ENCODE measurements at places on chromosomes 13 and 19.

- DNase-seq, result no peak
These were observed 2.8 kb downstream of the MYH14 start for GRCh38 chr19:50206191-50206590.

GRCh38 chr19:6750062-6750461 lies 10.6 kb downstream of the TRIP10 start:
- no peak for DNase-seq

DNA sequence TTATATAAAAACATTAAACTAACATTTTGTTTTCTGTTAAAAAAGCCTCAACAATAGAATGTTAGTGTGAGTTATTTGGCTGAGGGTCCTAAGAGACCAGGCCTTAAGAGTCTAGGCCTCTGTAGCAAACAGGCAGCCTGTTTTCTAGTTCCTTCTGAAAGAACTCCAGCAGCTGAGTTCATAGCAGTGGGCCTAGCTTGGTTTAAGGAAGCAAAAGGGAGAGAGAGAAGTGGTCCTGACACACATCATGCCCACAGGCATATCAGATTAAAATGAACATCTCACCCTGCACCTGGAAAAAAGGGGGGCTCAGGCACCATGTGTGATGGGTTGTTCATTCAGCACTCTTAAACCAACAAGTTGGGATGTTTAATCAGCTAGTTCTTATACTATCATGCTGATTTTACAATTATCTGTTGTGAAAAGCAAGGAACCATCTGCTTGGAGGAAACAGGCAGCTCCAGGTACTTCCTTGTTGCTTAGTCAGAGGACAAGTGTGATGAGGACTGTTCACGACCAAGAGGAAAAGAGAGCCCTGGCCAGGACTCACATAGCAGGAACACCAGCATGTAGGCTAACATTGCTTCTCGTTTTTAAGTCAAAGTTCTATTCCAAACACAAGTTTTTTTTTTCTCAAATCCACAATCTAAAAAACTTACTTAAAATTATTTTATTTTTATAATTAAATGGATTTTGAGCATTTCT lies 81.3 kb upstream of the FRY start:
- peak; percentile 34 for DNase-seq

- no peak for DNase-seq
These were observed 4.2 kb downstream of the CLIP3 start for GRCh38 chr19:36028313-36029041.

DNA sequence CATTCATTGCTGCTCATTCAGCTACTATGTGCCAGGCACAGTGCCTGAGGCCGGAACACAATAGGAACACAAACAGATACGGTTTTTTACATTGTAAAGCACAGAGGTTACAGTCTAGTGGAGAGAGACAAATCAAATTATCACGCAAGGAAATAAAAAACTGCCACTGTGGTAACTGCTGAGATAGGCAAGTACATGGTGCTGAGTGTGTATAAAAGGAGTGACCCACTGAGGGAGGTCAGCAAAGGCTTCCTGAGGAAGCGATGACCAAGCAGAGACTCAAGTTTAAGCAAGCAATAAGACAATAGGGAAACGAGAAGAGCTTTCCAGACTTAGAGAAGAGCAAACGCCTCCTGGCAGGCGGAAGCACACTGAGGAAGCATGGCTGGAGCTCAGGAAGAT lies 56.4 kb downstream of the NUFIP1 start:
- DNase-seq, result peak; percentile 71

DNA sequence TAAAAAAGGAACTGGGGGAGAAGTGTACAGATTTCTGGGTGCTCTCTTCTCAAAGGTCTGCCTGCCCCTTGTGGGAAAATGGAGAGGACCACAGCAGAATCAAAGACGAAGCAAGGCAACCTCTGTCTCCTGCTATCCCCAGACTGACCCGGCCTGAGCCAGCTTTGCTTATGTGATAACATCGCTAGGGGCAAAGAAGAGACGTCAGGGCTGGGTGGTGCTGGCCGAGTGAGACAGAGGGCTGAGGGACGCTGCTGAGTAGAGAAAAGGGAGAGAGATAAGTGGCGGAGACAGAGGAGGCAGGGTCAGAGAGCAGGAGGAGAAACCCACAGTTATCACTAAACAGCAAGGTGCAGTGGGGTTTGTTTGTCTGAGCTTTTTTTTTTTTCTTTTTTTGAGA lies 4.6 kb upstream of the MUC16 start:
- DNase-seq, result no peak

DNA sequence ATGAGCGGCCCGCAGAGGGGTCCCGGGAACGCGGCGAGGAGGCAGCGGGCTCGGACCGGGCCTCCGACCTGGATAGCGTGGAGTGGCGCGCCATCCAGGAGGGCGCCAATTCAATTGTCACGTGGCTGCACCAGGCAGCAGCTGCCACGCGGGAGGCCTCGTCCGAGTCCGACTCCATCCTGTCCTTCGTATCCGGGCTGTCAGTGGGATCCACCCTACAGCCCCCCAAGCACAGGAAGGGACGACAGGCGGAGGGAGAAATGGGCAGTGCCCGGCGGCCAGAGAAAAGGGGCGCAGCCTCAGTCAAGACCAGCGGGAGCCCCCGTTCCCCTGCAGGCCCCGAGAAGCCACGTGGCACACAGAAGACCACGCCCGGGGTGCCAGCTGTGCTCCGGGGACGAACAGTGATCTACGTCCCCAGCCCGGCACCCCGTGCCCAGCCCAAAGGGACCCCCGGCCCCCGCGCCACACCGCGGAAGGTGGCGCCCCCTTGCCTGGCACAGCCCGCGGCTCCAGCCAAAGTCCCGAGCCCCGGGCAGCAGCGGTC lies 10.7 kb downstream of the C19orf25 start:
- DNase-seq, result no peak

DNA sequence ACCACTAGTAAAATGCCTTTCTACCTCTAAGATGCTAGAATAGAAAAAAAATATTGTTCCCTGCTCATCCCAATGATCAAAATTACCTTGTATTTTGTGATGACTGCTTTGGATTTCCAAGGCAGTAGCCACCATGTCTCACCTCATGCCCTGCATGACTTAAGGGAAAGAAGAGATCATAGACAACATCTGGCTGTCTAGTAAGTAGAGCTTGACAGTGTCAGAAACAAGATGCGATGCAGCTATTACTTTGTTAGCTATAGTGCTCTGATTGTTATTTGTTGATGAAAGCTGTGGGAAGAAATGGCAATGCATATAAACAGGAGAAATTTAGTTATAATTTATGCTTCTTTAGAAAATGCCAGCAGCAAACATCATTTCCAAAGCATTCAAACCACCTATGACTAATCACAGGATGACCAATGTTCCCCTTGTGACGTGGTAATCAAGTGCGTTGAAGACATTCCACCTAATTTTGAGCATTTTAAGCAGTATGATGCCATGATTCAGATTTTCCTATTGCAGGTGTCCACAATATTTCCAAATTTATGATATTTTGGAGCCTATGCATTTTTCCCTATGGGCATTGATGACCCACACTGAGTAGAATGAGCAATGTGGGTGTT lies 308.3 kb downstream of the KCNRG start:
- DNase-seq, result peak; percentile 90

GRCh38 chr13:99028890-99029289 lies 51.0 kb upstream of the DOCK9 start:
- no peak for DNase-seq

GRCh38 chr19:3520166-3521103 lies 14.3 kb downstream of the FZR1 start:
- peak; percentile 87 for DNase-seq

- DNase-seq, result peak; percentile 26
These were observed 1.6 kb downstream of the DIAPH3 start for GRCh38 chr13:60162096-60162495.

- peak; percentile 76 for DNase-seq
These were observed 7.6 kb downstream of the DNAJB1 start for GRCh38 chr19:14510311-14511228.

GRCh38 chr13:43301346-43301969 lies 278.1 kb downstream of the DNAJC15 start:
- DNase-seq, result no peak

GRCh38 chr19:8531470-8531869 lies 17.5 kb upstream of the ZNF414 start:
- DNase-seq, result no peak

GRCh38 chr13:72652681-72653080 lies 74.7 kb downstream of the MZT1 start:
- DNase-seq, result peak; percentile 63

DNA sequence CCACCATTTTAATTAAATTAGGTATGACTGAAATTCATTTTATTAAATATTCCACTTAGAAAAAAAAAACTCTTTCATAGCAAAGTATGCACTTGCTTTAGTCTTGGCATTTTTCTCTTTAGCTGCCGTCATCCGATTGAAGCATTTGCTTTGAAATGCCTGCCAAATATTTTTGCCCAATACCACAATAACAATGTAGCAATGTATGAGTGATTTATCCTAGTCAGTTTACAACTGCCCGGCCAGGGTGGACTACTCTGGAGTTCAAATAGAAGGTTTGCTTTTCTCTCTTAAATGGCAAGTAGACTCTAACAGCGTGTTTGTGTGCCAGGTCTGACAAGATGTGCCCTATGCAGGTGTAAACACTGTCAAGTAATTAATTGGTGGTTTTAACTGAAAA lies 675.3 kb upstream of the SGCG start:
- DNase-seq, result no peak

DNA sequence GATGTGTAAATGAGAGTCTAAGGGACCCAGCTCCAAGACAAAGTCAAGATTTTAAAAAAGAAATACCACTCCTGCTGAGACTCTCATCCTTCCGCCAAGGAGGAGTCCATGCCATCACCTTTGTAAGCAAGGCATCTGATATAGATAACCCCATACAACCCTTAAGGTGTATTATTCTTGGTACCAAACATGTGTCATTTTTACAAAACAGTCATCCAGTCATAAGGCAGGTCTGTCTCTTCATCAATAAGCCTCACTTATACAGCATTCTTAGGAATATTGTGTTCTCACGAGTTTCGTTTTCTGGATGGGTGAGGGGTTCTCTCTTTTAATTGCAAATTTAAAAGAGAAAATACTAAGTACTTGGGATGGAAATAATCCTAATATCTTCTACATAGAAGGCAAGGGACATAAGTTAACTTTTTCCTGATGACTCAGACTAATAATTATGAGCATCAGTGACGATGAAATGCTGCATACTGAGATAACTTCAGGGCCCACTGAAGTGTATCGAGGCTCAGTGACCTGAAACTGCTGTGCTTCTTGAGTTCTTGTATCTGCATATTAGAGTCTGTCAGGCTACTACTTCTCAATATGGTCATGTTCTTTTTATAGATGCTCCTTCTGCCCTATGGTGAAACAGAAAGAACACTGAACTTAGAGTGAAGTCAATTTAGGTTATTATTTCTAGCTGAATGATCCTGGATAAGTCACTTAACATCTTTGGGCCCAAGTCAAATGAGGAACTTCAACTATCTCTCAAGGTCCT lies 166.6 kb downstream of the KLF12 start:
- DNase-seq, result no peak

DNA sequence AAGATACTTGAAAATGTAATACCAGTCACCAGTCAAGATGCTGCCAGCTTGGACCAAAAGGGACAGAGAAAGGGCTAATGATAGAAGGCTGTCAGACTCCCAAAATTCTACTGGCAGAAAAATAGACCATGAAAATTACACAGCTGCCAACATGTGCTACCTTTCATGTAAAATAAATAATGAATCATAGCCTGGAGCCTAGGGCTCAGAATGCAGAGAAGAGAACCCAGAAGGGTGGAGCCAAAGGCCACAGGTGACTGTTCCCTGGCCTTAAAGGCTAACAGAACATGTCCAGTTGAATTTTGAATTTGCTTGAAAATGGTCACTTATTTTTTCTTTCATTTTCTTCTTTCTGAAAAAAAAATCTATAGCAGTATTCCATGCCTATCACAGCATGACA lies 1827.0 kb upstream of the MIR17HG start:
- peak; percentile 74 for DNase-seq

DNA sequence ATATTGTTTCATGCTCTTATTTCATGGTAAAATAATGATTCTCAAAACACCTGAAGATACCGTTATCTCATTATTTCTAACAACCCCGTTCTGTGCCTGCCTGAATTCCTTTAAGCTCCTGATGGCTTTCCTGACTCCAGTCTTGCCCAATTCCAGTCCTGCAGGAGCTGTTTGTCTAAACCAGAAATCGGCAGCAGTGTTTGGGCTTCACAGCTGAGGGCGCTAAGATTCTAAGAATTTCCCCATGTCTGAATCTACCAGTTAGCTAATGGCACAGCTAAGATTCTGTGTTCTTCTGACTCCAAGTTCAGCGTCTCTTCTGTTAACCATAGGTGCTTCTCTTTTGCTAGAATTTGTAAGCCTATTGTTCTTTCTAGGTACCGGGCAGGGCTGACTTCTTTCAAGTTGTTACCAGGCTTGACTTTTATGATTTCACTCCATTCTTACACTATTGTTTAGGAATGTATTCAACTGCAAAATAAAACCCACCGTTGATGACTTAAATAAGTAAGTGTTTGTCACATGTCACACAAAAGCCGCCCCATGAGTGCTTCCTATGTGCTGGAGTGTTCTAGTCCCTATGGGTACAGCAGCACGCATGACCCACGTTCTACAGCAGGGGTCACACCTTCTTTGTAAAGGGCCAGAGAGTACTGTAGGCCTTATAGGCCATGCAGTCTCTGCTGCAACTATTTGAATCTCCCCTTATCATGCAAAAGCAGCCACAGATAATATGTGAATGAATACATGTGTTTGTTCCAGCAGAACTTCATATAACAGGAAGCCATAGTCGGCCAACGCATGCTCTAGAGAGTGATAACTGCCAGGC lies 168.3 kb upstream of the RNF113B start:
- DNase-seq, result no peak

- DNase-seq, result no peak
These were observed 62.2 kb downstream of the KCTD12 start for GRCh38 chr13:76823969-76824368.

GRCh38 chr19:6713773-6714692 lies 6.4 kb downstream of the C3 start:
- DNase-seq, result no peak

GRCh38 chr13:93388701-93389100 lies 162.1 kb downstream of the GPC6 start:
- peak; percentile 60 for DNase-seq

- DNase-seq, result no peak
These were observed 2.0 kb upstream of the JUNB start for GRCh38 chr19:12789098-12789903.

DNA sequence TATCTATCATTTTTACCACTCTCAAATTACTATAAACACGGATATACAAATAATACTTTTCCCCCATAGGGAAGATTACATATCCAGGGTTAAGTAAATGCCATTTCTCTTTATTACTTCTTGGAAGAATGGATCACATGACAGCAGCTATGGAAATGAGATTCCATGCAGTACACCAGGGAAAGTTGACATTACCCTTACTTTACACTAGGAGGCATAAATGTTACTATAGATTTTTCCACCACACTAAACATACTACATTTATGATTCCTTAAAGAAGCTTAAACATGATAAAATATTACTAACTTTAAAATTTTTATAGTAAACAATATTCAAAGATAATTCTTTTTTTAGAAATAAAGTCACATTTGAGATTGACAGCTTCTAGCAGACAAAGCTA lies 611.4 kb downstream of the PCDH9 start:
- DNase-seq, result peak; percentile 52

GRCh38 chr13:45604892-45605291 lies 10.6 kb downstream of the ERICH6B start:
- DNase-seq, result no peak

GRCh38 chr19:39941615-39942365 lies 7.4 kb upstream of the FCGBP start:
- DNase-seq, result peak; percentile 33

- peak; percentile 67 for DNase-seq
These were observed 13.3 kb downstream of the ARRDC2 start for GRCh38 chr19:18021121-18021755.

- DNase-seq, result no peak
These were observed 13.4 kb downstream of the MBD3L2B start for GRCh38 chr19:7007859-7008258.
